Fibroblast of skin of scalp (primary cell): ENCODE measurements at places on chromosomes 5 and 9.
A peak's percentile ranks its signal among the peaks of the same experiment; 100 is the strongest.

DNA sequence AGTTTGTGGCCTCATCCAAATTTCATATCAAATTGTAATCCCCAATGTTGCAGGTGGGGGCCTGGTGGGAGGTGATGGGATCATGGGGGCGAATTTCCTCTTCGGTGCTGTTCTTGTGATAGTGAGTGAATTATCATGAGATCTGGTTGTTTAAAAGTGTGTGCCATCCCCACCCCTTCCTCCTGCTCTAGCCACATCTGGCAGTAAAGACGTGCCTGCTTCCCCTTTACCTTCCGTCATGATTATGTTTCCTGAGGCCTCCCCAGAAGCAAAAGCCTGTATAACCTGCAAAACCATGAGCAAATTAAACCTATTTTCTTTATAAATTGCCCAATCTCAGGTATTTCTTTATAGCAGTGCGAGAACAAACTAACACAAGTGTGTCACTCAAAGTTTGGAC is 71.0 kb upstream of the MOCS2 start:
- DNase-seq = no peak

DNA sequence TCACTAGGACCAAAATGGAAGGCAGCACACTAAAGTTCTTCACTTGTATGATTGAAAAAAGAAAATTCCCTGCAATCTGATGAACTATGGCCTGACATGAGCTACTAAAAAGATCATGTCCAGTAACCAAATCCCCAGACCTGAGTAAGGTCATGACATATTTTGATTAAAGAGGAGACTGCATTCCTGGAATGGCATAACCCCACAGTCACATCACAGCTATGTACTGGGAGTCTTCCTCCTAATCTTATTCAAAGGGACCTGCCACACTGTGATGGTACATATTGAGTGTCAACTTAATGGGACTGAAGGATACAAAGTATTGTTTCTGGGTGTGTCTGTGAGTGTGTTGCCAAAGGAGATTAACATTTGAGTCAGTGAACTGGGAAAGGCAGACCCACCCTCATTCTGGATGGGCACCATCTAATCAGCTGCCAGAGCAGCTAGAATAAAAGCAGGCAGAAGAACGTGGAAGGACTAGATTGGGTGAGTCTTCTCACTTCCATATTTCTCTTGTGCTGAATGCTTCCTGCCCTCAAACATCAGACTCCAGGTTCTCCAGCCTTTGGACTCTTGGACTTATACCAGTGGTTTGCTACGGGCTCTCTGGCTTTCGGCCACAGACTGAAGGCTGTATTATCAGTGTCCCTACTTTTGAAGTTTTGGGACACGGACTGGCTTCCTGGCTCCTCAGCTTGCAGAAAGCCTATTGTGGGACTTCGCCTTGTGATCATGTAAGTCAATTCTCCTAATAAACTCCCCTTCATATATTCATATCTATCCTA is 345.0 kb downstream of the TMEM38B start:
- no peak for DNase-seq

GRCh38 chr9:95836072-95836471 is 39.4 kb upstream of the ERCC6L2 start:
- DNase-seq = peak; percentile 45

DNA sequence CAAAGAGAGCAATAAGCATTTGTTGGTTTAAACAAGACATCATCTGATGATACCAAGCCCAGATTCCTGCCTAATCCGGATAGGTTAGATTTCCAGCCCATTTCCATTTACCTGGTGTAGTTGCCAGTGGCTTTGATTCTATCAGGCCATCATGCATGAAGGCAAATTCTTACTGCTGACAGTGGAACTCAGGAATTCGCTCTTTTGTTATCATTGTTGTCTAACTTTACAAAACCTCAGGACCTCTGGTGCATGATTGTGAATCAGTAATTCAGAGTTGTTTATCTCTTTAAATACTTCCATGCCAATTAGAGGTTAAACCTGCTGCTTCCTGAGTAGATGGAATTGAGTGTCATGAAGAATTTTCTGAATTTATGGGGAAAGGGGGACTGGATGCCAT is 76.5 kb downstream of the C9orf152 start:
- DNase-seq = no peak

DNA sequence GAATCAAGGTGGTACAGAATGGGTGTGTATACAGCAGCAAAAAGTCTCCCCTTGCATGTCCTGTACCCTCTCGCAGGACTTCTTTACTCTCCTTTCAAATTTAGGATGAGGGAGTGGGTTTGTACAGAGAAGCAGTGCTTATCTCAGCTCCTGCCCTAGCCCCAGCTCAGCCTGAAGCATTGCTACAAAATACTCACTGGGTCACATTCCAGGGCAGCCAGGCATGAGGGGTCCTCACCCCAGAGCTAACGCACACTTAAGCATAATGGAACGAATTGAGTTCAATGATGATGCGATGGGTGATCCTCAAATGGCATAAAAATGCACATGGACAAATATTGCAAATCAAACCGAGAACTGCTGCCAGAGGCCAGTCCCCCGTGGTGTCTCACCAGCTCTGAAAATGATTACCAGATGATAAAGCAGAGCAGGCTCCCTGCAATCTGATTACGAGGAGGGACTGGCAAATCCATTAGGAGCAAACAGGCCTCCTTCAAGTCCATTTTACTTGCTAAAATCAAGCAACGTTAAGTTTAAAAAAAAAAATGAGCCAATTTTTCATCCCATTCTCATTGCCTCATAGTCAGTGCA is 231.6 kb upstream of the TAS2R1 start:
- peak; percentile 68 for DNase-seq

- no peak for DNase-seq
Observed at GRCh38 chr9:37432020-37432419, 9.5 kb downstream of the GRHPR start.

- DNase-seq = peak; percentile 22
Observed at GRCh38 chr5:66415208-66415607, 181.0 kb upstream of the MAST4 start.

- no peak for DNase-seq
Observed at GRCh38 chr5:42811591-42812446, at the start of gene SELENOP. Gene SELENOP (minus strand): TSS chr5:42811892. CDS start chr5:42808353, 3,539 bp downstream.

DNA sequence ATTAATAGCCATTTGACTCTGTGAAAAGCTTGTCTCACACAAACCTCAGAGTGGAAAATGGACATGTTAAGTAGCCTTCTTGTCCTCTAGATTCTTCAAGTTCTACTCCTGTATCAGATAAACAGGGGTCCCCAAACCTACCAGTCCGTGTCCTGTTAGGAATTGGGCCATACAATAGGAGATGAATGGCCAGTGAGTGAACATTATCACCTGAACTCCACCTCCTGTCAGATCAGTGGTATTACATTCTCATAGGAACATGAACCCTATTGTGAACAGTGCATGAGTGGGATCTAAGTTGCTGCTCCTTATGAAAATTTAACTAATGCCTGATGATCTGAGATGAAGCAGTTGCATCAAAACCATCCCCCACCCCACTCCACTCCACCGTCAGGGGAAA is 136.3 kb downstream of the TMEM232 start:
- peak; percentile 34 for DNase-seq

DNA sequence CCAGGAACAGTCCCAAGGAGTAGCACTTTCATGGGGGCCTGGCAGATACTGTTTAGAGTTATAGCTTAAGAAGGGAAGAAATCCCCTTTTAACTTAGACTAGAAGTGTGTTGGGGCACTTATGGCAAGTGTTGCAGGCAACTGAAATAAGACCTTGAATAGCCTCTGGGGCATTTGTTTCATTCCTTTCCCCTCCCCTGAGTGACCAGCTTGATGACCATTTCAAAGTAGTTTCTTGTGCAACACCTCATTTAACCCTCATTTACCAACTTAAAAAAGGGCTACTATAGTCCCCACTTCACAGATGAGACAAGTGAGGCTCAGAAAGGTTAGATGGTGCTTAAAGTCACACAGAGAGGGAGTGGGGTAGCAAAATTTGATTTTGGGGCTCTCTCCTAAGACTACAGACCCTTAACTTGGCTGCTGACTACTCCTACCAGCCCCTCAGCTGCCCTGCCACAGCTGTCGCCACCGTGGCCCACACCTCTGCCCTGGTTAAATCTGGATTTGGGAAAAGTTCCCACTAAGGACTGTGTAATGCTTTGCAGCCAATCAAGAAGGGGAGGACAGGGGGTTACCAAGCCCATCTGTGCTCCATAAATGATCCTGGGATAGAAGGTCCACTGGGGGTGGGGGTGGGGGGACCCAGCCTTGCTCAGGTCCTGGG is 5.5 kb downstream of the PDLIM4 start:
- DNase-seq = no peak

GRCh38 chr5:124936626-124936933 is 190.1 kb upstream of the ZNF608 start:
- no peak for DNase-seq

GRCh38 chr9:5897851-5898250 is 7.2 kb downstream of the MLANA start:
- DNase-seq = no peak

DNA sequence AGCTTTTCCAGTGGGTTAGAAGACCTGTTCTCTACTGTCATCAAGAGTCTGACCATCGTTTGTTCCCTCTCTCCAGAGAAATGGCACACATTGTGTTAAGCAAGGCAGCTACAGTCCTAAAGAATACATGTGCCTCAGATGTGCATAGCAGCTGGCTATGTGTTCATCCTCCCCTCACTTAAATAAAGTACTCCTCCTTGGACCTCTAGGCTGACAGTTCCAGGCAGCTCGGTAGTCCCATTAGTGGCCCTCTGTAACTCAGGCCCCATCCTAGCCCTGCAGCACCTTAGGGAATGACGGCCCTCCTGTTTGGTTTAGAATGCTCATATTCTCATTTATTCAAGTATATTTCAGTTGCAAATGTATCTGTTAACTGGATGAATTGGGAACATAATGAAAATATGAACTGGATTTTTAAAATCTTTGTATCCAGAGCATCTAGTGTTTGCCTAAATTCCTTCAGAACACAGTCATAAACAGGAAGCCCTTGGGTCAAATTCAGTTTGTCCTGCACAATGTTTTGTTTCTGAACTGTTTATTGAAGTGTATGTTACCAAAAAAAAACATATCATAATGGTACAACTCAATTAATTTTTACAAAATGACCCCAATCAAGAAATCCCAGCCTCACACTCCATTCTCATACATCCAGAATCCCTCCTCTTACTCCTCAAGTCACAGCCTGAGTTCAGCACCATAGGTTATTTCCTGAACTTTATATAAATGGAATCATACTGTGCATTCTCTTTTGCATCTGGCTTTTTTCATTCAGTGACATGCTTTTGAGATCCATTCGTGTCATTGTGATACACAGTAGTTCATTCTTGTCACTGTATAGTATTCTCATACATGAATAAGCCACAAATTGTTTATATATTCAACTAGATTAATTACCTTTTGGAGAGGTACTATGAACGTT is 1.6 kb upstream of the ASPN start:
- DNase-seq = peak; percentile 48

DNA sequence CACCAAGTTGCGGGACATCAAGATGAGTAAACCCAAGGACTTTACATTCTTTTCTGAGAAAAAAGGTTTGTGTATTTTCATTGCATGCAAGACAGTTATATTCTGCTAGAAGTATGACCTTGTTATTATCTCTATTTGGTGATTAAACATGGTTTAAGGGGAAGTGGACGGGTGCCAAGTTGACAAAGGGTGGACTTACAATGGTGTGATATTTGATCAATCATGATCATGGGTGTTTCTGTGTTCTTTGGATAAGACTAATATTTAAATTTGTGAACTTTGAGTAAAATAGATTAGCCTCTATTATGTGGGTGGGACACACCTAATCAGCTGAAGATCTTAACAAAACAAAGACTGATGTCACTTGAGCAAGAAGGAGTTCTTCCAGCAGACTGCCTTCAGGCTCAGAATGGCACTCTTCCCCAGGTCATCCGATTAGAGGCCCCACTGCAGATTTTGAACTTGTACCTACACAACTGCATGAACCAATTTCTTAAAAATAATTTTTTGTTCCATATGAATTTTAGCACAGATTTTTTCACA is 782.9 kb downstream of the CDH12 start:
- DNase-seq = no peak

DNA sequence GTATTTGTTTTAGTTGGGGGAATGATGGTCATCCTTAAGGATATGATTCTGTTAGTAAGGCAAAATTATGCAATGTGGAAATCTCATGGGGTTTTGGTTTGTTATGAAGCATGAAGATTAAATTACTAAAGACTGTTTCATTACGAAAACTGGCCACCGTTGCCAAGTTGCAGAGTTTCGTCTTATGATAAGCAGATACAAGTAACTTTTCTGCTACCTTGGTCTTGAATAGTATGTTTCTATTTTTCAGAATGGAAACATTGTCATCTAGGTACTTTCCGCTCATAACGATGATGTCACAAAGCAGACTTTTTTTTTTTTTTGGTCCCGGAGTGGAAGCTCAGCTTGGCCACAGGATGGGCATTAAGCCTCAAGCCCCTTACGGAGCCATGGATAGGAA is 4.2 kb downstream of the CCNI2 start:
- peak; percentile 77 for DNase-seq

DNA sequence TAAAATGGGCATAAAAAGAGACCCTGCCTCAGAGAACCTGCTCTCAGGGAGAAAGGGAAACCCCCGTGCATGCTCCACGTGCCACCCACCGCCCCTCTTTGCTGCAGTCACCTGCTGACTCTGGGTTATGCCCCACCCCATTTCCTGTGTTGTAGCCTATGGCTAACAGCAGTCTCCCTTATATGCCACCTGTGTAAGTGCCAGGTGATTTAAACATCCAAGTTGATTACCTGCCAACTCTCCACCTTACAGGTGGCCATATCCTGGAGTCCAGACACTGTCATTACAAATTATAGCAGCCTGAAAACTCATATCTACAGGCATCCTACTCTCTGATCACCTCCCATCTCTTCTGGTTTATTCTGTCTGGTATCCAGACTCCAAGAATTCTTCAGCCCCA is 242.6 kb downstream of the HSPA4 start:
- no peak for DNase-seq

- no peak for DNase-seq
Observed at GRCh38 chr5:157046041-157046440, 12.9 kb downstream of the HAVCR1 start.

DNA sequence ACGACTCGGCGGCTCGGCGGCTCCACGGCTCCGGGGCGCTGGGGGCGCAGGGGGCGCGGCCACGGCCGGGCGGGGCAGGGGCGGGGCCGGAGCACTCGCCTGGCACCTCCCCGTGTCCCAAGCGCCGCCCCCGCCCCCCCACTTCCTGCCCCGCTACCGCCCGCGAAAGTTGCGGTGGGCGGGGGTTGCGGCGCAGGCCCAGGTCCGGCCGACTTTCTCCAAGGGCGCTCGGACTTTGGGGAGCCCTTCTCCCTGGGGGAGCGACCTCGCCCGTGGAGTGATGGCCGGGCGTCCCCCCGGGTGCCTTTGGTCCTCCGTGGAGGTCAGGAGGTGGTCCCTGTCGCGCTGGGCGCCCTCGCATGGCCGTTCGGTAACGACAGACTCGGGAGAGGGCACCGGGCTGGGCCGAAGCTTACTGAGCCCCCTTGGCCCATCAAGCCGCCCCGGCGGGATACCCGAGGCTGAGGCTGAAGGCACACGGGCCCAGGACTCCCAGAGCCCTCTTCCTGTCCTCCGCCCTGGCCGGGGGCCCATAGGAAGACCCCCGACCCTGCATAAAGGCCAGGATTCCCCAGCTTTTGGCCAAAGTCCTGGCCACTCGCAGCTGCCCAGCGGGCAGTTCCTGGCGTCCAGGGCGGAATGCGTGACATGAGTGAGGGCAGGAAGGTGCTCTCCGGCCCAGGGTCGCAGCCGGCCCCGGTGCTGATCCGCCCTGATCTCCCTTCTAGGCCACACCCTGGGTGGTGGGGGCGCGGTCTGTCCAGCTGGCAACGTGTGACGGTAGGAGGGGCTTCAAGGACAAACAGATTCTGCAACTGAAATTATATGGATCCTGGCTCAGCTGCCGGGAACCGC is 883 bp upstream of the VAV2 start:
- peak; percentile 90 for DNase-seq

- no peak for DNase-seq
Observed at GRCh38 chr9:33903157-33903780, 86.3 kb downstream of the UBE2R2 start.
